A549 treated with AZD2906 at 1 μM for 4 hours (cell line): ENCODE measurements at places on chromosomes 1 and 21. TPM values are rescaled to one million over a fixed set of nuclear protein-coding genes. Genes with fewer than 3 reads are reported as not detected.

The SH2D5 gene
- 11.6 to 15.5 TPM (median 13.1 TPM) in 5 replicates for total RNA-seq

The EVA1C gene
- 49.3 to 58.4 TPM (median 56.6 TPM) in 5 replicates for total RNA-seq

The LRRC8B gene
- total RNA-seq = 2.3 to 3.8 TPM (median 3.3 TPM) in 5 replicates

The GUCA2B gene
- total RNA-seq = 0.20 to 0.49 TPM (median 0.37 TPM) in 5 replicates

The OR2G6 gene
- total RNA-seq = not detected in 5 replicates

The IER5 gene
- total RNA-seq = 20.4 to 38.3 TPM (median 32.8 TPM) in 5 replicates

The PTGER3 gene
- total RNA-seq = 0.01 TPM in 1 of 5 replicates, not detected in the others

The NR1I3 gene
- 0.07 TPM in 1 of 5 replicates, not detected in the others for total RNA-seq

The SLC45A1 gene
- 8.8 to 12.0 TPM (median 11.0 TPM) in 5 replicates for total RNA-seq

The TTLL7 gene
- total RNA-seq = 1.9 to 4.3 TPM (median 2.8 TPM) in 5 replicates

The PROK1 gene
- not detected in 5 replicates for total RNA-seq

The TNNI3K gene
- total RNA-seq = not detected in 5 replicates

The ZNF697 gene
- total RNA-seq = 1.4 to 1.7 TPM (median 1.4 TPM) in 5 replicates

The NSL1 gene
- 26.8 to 41.1 TPM (median 30.6 TPM) in 5 replicates for total RNA-seq

The NEK2 gene
- total RNA-seq = 33.4 to 51.2 TPM (median 40.0 TPM) in 5 replicates

The ALPL gene
- total RNA-seq = 0.41 to 0.67 TPM (median 0.51 TPM) in 5 replicates

The OR2M3 gene
- not detected in 5 replicates for total RNA-seq

The IFFO2 gene
- total RNA-seq = 5.6 to 7.6 TPM (median 6.8 TPM) in 5 replicates

The NBPF1 gene
- 17.3 to 22.4 TPM (median 18.8 TPM) in 5 replicates for total RNA-seq

The PDZK1IP1 gene
- 6.1 to 8.7 TPM (median 8.0 TPM) in 5 replicates for total RNA-seq

The CLDN19 gene
- not detected in 5 replicates for total RNA-seq

The ETV3L gene
- total RNA-seq = not detected in 5 replicates

The LEPR gene
- total RNA-seq = 2.1 to 2.7 TPM (median 2.6 TPM) in 5 replicates

The DISP3 gene
- 0.43 to 0.84 TPM (median 0.58 TPM) in 5 replicates for total RNA-seq

The PGLYRP3 gene
- not detected in 5 replicates for total RNA-seq
